NCI-H2081 (cell line): ENCODE measurements at places on chromosomes 1 and 21.

GRCh38 chr1:201100169-201100930 is 11.9 kb downstream of the CACNA1S start:
- DNase-seq: no peak

GRCh38 chr21:36694031-36694515 is 4.8 kb upstream of the SIM2 start:
- no peak for DNase-seq

GRCh38 chr1:16180291-16180824 is 24.5 kb upstream of the EPHA2 start:
- no peak for DNase-seq

DNA sequence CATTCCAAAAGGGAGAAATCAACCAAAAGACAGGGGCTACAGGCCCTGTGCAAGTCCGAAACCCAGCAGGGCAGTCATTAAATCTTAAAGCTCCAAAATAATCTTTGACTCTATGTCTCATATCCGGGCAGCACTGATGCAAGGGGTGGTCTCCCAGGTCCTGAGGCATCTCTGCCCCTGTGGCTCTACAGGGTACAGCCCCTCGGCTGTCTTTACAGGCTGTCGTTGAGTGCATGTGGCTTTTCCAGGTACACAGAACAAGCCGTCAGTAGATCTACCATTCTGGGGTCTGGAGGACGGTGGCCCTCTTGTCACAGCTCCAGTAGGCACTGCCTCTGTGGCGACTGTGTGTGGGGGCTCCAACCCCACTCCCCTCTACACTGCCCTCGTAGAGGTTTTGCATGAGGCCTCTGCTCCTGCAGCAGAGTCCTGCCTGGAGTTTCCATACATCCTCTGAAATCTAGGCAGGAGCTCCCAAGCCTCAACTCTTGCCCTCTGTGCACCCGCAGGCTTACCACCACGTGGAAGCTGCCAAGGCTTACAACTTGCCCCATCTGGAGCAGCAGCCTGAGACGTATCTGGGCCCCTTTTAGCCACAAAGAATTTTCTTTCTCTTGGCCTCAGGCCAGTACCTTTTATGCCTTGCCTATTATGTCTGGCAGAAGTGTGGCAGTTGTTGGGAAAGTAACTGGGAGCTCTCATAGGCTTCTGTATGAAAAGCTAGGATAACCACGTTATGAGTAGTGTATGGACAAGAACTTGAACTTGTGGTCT is 52.5 kb downstream of the POU2F1 start:
- no peak for DNase-seq

DNA sequence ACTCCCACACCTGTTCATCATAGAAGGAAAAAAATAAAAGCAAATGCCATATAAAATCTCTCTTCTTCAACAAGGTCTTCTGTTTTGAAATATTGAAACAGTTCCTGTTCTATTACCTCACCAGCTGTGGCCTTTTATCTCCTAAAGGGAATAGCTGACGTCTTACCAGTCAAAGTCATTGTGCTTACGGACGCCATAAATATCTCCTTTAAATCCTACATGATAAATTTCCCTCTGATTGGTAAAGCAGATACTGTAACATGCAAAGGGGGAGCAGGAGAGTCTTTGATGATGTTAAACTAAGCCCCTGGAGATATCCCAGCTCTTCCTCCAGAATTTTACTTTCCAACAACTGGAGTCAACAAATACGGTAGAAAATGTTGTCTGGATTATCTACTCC is 168.4 kb downstream of the ZC3H11B start:
- no peak for DNase-seq

DNA sequence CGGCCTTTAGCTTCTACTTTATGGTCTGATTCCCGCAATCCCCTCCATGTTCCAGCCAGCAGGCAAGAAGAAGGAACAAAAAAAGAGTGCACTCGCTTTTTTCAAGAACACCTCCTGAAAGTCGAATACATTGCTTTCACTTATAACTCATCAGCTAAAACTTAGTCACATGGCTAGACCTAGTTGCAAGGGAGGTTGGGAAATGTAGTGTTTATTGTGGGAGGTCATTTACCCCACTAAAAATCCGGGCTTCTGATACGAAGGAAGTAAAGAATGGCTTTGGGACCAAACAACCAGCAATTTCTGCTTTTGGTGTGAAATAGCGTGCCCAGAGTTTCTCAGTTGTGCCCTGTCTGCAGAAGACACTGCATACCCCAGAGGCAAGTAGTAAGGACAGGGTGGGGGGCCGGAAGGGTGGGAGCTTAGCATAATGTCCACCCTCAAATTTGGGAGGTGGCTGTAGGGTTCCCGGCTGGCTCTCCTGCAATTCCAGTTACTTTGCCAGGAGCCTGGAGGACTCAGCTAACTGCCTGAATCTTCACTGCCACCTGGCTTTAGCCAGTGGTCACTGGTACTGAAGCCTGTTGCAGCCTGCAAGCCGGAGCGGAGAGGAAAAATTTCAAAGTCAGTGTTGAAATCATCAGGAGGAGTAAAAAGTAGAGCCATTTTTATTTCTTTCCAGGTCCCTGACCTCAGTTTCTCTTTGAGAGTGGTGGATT is 57.7 kb upstream of the F3 start:
- DNase-seq: no peak

- peak; percentile 17 for DNase-seq
Measured at GRCh38 chr21:21029164-21029563, 31.0 kb downstream of the NCAM2 start.

GRCh38 chr1:228280106-228280901 is 72.5 kb downstream of the OBSCN start:
- DNase-seq: no peak

DNA sequence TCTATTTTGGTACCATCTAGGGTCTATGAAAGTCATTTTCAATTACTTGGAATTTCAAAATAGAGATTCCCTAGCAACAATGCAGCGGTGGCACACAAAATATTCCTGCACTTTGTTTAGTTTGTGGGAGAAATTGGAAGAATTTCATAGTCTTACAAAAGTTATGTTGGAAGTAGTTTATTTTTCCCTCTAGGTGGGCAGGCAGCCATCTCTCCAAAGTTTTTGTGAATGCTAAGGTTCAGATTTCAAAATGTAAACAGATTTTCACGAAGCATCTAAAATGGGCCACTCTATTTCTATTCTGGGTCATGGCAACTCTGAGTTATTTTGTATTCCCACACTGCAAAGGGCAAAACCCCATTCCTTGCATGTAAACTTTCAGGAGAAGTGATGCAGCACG is 8.0 kb downstream of the SMCP start:
- DNase-seq: no peak
